ENCODE measurements at places on chromosomes 3 and 15. TPM values are rescaled to one million over a fixed set of nuclear protein-coding genes. Genes with fewer than 3 reads are reported as not detected.

CACNA2D2 gene
- total RNA-seq: 5.9 TPM

MUC13 gene
- 0.51 TPM for total RNA-seq

SI gene
- total RNA-seq: not detected

DNA sequence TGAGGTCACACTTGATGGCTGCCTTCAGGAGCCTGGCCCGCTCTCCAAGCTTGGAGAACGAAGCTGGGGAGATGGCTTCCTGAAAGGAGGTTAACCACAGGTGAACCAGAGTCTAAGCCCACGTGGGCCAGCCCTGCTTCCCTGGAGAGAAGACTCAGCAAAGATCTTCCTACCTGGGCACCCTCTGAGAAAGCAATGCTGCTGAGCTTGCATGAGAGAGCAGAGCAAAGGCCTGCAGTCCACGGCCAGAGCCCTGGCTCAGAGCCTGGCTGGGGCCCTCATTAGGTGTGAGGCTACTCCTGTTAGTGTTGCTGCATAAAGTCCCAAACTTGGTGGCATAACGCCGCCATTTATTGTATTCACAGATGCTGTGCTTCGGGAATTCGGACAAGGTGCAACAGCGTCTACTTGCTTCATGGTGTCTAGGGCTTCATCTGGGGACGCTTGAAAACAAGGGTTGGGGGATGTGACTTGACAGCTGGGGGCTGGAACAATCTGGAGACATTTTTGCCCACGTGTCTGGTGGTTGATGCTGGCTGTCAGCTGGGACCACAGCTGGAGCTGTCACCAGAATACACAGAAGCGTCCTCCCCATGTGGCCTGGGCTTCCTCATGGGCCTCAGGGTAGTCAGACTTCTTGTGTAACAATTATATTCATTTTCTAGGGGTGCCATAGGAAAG lies 87.9 kb upstream of the MEF2A start:
- H3K4me3 ChIP-seq: no peak overlapping the region
- H3K27me3 ChIP-seq: no peaks in the 10 kb centered on the region
- no peak overlapping the region for H3K27ac ChIP-seq
- no peaks in the 10 kb centered on the region for H3K4me1 ChIP-seq

DNA sequence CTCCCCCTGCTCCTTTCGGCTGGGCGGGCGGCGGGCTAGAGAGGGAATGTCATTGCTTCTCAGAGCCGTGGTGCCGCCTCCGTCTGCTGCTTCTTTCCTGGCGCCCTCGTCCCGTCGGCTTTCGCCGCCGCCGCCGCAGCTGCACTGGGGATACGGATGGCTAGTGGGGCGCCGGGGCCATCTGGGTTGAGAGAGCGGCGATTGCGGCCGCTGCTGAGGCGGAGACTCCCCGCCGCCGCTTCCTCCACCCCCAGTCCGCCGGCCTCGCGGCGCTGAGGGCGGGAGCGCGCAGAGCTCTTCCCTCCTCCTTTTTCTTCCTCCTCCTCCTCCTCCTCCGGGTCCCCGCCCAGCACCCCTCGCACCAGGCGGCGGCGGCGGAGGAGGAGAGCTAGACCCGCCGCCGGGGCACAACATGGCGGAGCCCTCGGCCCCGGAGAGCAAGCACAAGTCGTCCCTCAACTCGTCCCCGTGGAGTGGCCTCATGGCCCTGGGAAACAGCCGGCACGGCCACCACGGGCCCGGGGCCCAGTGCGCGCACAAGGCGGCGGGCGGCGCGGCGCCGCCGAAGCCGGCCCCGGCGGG lies at the start of gene STT3B:
STT3B (plus strand) TSS at position 339 of the 582 bp plus-strand sequence; CDS start at position 413, 74 bp downstream.
- no peak for DNase-seq

GRCh38 chr15:73482166-73482565 lies 39.2 kb downstream of the REC114 start:
- no peaks in the 10 kb centered on the region for H3K4me1 ChIP-seq
- H3K27ac ChIP-seq: no peak overlapping the region
- DNase-seq: no peak
- H3K27me3 ChIP-seq: no peaks in the 10 kb centered on the region
- no peak overlapping the region for H3K4me3 ChIP-seq

GRCh38 chr3:188855675-188856074 lies 316.1 kb upstream of the TPRG1 start:
- no peaks in the 10 kb centered on the region for H3K36me3 ChIP-seq
- no peak overlapping the region for H3K27ac ChIP-seq
- H3K4me1 ChIP-seq: peaks cover 6% of the 10 kb centered on the region
- no peak for DNase-seq
- H3K27me3 ChIP-seq: no peaks in the 10 kb centered on the region
- no peak overlapping the region for H3K4me3 ChIP-seq

- DNase-seq: no peak
- no peaks in the 10 kb centered on the region for H3K27me3 ChIP-seq
- H3K4me1 ChIP-seq: no peaks in the 10 kb centered on the region
Observed at GRCh38 chr15:41746802-41747201, 27.5 kb upstream of the MAPKBP1 start.

GRCh38 chr3:62785384-62785783 lies 89.8 kb downstream of the CADPS start:
- H3K4me1 ChIP-seq: no peaks in the 10 kb centered on the region
- no peak for DNase-seq
- H3K36me3 ChIP-seq: no peaks in the 10 kb centered on the region
- H3K27ac ChIP-seq: no peak overlapping the region
- H3K4me3 ChIP-seq: no peak overlapping the region

GRCh38 chr3:53754325-53754724 lies 91.9 kb downstream of the CHDH start:
- H3K27ac ChIP-seq: no peak overlapping the region
- no peak overlapping the region for H3K4me3 ChIP-seq
- no peak for DNase-seq
- H3K27me3 ChIP-seq: no peaks in the 10 kb centered on the region

DNA sequence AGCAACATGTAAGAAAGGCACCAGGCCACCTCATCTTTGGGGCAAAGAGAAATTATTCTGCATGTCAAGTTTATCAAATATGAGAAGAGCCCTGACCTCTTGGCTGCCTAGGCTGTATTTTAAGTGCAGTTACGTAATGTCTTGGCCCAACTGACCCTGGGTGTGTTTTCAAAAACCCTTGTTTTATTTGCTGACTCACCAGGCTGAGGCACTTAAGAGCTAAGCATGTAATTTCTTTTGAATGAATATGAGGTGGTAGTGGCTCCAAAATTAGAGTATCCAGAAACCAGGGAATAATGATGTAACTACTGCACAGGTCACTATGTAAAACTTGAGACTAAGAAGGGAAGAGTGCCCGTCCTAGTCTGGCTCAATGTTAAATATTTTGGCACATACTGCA lies 24.3 kb downstream of the PGPEP1L start:
- peaks cover 7% of the 10 kb centered on the region for H3K4me1 ChIP-seq
- no peaks in the 10 kb centered on the region for H3K36me3 ChIP-seq
- peak; percentile 78 for DNase-seq
- no peak overlapping the region for H3K4me3 ChIP-seq
- H3K27me3 ChIP-seq: no peaks in the 10 kb centered on the region

DNA sequence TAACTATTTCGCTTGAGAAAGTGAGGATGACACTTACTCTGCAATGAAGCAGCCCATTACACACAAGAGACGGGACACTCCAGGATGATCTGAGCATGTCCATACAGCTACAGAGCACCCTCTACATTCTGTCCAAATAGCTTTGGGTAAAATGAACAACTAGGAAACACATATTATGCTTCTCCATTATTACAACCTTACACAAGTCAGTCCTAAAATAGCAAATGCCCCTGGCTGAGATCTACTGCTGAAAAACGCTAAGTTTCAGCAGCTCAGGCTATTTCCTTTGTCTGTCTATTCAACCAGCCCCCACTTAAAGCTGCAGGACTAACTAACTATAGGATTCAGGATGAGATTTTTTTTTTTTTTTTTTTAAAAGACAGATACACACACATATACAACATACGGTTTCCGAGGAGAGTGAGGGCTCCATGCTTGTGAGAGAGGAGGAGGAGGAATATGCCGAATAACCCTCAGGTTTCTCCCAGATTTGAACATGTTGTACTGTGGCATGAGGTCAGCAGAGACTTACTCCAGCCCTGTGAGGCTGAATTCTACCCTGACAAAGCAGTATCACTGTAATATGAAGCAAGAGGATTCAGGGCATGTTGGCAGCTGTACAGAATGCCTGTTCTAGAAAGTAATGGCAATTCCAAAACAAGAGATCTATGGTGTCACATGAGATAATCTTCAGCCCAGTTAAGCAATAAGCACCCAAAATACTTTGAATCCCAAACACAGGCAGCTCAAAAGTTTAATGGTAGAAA lies 117.3 kb upstream of the PLXND1 start:
- DNase-seq: peak; percentile 77
- H3K4me1 ChIP-seq: peaks cover 6% of the 10 kb centered on the region
- no peaks in the 10 kb centered on the region for H3K27me3 ChIP-seq
- peak overlapping the region; percentile 8 for H3K27ac ChIP-seq
- H3K36me3 ChIP-seq: no peaks in the 10 kb centered on the region
- no peak overlapping the region for H3K4me3 ChIP-seq

GRCh38 chr3:143216709-143217182 lies 97.2 kb downstream of the CHST2 start:
- no peaks in the 10 kb centered on the region for H3K27me3 ChIP-seq
- H3K36me3 ChIP-seq: no peaks in the 10 kb centered on the region
- H3K4me1 ChIP-seq: peaks cover 1% of the 10 kb centered on the region
- H3K4me3 ChIP-seq: no peak overlapping the region

DNA sequence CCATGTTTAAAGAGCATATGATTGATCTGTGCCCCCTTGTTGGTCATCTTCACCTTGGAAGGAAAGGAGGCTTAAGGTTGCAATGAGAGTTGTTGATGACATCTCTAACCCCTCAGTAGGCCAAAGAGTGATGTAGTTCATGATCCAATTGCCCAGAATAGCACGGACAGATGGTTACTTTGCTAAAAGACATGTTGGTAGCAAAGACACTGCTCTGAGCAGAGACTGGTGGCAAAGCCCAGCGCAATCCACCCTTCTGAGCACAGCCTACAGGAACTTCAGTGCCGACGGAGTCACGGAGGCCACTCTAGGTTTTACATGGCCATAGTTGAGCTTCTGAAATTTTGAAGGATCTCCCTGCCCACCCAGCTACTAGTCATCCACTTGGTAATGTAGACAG lies 21.8 kb downstream of the FBXO45 start:
- no peaks in the 10 kb centered on the region for H3K4me1 ChIP-seq
- H3K4me3 ChIP-seq: no peak overlapping the region
- DNase-seq: no peak
- H3K27ac ChIP-seq: no peak overlapping the region

DNA sequence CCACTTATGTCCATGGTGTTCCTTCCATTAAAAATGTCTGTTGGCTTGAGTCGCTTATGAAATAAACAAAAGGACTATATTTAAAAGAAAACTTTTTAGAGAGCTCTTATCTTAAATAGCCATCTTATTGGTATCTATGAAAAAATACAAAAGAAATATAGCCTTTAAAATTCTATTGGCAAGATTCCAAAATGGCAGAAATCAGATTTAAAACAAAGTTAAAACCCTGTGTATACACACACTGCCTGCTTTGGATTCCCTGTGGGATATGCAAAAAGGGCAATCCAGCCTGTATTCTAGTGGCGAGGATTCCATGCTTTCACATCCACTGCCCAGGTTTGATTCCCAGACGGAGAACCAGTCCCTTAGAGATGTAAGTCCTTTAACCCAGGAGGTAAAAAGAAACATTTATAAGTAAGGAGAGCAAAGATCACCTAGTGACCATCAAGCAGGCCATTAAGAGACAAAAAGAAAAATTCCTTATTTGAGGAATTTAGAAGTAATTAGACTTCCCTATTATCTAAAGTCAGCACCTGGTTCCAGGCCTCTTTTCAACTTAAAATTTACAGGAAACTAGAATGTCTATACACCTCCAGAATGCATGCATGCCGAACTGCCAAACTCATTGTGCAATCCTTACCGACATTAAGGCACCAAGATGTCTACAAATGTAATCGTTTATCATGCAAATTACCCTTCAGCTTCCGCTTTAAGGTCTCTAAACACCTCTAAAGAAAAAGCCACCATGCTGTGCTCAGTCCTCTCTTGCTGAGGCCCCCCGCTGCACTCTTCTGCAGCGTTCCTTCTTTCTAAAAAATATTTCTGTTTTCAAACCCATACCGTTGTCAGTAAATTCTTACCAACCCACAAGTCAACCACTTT lies 69.6 kb upstream of the STRIT1 start:
- H3K4me1 ChIP-seq: no peaks in the 10 kb centered on the region
- H3K27ac ChIP-seq: no peak overlapping the region
- no peak overlapping the region for H3K4me3 ChIP-seq
- no peaks in the 10 kb centered on the region for H3K27me3 ChIP-seq
- H3K36me3 ChIP-seq: no peaks in the 10 kb centered on the region

GRCh38 chr15:68235022-68235421 lies 5.5 kb upstream of the CLN6 start:
- no peaks in the 10 kb centered on the region for H3K27me3 ChIP-seq
- no peak overlapping the region for H3K27ac ChIP-seq
- DNase-seq: no peak

DNA sequence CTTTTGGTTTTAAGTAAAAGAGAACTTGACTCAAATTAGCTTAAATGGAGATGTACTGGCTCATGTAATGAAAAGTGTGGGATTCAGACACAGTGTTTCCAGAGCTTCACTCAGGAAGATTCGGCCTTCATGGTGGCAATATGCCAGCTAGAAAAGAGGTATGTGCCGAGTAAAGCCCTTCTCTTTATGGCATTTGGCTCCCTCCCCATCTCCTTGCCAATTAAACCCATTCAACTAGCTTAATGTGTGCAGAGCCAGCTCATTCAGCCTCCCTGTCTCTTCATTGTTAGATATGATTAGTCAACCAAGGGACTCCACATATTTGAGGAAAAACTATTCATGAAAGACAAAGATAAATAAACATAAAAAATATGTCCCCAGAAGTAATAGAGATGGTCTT lies 15.0 kb upstream of the TRANK1 start:
- H3K27ac ChIP-seq: no peak overlapping the region
- no peak overlapping the region for H3K4me3 ChIP-seq
- DNase-seq: no peak
- no peaks in the 10 kb centered on the region for H3K27me3 ChIP-seq
- H3K36me3 ChIP-seq: no peaks in the 10 kb centered on the region

DNA sequence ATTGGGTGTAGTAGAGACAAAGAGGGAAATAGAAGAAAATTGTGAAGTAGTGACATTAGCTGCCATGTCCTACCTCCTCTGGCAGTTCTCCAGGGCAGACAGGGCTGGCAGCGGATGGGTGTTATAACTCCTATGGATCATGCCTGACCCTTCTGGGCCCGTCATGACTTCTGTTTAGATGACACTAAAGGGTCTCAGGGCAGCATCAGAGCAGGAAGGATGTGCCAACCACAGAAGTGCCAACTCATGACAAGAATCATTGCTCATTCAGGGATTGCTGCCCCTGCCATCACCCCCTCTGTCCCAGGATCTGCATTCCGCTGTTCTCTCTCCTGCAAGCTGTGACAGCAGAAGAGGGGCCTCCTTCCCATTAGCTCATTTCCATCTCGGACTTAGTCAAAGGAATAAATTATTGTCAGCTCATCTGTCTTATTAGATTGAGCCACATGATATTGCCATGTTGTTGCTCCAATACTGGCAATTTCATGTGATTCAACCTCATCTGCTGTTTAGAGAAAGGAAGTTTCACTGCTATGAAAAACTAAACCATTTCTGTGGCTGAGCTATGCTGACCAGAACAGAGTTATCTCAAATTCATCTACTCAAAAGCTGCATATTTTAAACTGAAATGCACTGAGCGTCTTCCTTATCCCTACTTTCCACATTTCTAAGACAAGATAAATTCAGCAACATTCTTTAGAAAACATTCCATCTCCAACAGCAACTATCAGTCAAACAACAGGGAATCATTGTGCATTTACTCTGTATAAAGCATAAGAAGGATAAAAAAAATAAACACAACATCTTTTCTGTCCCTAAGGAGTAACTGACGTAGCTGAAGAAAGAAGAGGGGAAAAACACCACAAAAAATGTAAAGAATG lies 271.6 kb downstream of the FHIT start:
- H3K27me3 ChIP-seq: no peaks in the 10 kb centered on the region
- H3K36me3 ChIP-seq: no peaks in the 10 kb centered on the region
- DNase-seq: no peak
- no peak overlapping the region for H3K27ac ChIP-seq
- no peaks in the 10 kb centered on the region for H3K4me1 ChIP-seq
